ENCODE measurements at places on chromosomes 7 and 10. TPM values are rescaled to one million over a fixed set of nuclear protein-coding genes. Genes with fewer than 3 reads are reported as not detected.
A peak's percentile ranks its signal among the peaks of the same experiment; 100 is the strongest.

DNA sequence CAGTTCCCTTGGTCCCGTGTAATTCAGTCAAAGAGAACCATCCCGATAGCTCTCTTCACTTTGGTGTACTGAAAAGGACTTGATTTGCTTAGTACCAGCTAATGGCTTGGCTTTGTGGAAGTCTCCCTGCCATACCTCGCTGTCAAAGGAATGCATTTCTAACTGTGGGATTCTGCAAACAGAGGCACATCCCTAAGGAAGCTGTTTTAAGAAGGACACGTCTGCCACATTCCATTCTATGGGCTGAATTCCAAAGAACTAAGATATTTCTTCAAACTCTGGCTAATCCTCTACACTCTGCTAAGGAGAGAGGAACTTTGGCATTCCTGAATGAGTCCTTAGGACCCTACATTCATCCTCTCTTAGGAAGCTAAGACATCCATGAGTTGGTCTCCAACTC is 327.9 kb downstream of the SFMBT2 start:
- DNase-seq = no peak

Gene EN2
- total RNA-seq = not detected

DNA sequence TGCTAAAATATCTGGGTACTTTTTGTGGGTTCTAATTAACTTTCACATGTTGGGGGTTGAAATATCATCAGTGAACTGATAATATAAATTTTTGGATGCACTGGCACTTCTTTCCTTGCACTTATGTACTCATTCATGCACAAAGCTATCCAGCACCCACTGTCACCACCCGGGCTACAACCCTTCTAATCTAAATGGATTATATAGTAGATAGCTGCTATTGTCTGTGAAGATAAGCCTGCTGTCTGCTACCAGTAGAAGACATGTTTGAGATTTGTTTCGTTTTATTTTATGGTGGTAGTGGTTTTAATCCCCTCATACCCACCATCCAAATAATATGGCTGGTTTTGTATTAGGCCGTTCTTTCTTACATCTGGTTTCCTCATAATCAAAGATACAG is 353.5 kb upstream of the LRGUK start:
- DNase-seq = no peak

DNA sequence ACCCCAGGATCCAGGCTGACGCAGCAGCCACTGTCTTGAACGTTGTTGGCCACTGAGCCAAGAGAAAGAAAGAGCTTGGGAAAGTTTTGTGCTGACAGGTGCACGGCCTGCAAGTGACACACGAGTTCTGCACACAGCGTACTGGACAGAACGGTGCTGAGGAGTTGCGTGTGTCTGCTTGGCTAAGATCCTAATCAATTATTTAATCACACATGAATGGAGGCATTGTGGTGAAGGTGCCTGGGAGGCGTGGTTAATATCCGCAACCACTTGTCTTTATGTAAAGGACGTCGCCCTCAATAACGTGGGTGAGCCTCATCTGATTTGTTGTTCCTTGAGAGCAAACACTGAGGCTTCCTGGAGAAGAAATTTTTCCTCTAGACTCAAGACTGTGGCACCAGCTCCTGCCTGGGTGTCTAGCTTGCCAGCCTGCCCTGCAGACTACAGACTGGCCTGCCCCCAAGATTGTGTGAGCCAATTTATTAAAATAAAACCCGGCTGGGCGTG is 16.6 kb upstream of the GNA12 start:
- DNase-seq = no peak

DNA sequence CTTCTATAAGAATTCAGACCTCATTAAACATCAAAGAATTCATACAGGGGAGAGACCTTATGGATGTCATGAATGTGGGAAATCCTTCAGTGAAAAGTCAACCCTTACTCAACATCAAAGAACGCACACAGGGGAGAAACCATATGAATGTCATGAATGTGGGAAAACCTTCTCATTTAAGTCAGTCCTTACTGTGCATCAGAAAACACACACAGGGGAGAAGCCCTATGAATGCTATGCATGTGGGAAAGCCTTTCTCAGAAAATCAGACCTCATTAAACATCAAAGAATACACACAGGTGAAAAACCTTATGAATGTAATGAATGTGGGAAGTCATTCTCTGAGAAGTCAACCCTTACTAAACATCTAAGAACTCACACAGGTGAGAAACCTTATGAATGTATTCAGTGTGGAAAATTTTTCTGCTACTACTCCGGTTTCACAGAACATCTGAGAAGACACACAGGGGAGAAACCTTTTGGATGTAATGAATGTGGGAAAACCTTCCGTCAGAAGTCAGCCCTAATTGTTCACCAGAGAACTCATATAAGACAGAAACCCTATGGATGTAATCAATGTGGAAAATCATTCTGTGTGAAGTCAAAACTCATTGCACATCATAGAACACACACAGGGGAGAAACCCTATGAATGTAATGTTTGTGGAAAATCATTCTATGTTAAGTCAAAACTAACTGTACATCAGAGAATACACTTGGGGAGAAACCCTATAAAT is 24.1 kb downstream of the ZNF37A start:
- DNase-seq = peak; percentile 43

GRCh38 chr10:112988839-112989406 is 38.9 kb downstream of the TCF7L2 start:
- no peak for DNase-seq

DNA sequence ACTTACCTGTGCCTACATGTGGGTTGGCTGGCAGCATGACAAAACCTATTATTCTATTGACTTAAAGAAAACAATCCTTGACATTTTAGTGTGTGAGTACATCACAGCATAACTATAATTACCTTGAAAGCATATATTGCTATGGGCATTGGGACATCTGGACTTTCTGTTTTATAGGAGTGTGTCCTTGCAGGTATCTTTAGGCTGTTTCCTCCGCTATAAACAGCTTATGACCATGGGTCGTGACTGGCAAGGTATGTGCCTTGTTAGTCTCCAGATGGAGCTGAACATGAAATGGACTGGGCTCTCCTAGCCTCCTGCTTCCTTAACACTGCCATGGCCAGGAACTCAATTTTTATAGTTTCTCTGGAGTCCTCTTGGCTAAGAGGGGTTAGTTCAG is 317.4 kb upstream of the COBL start:
- no peak for DNase-seq

GRCh38 chr10:130430852-130431704 is 294.9 kb downstream of the GLRX3 start:
- DNase-seq = no peak

DNA sequence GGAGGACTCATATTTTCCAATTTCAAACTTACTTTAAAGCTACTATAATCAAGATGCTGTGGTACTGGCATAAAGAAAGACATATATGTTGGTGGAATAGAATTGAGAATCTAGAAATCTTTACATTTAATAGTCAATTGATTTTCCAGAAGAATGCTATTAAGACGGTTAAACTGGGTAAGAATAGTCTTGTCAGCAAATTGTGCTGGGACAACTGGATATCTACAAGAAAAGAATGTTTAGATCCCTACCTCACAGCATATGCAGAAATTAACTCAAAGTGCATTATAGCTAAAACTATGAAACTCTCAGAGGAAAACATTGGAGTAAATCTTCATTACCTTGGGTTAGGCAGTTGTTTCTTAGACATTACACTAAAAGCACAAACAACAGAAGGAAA is 203.3 kb downstream of the SDK1 start:
- DNase-seq = no peak
